ENCODE measurements at places on chromosomes 13 and 19. TPM values are rescaled to one million over a fixed set of nuclear protein-coding genes. Genes with fewer than 3 reads are reported as not detected.

TSHZ3 gene
- 8.7 TPM for total RNA-seq

HCN2 gene
- total RNA-seq = 2.9 TPM

KIR2DL3 gene
- total RNA-seq = not detected

SYNGR4 gene
- total RNA-seq = not detected

SYT3 gene
- 16.4 TPM for total RNA-seq

NMRK2 gene
- total RNA-seq = 57.3 TPM

ZNF575 gene
- not detected for total RNA-seq

SYNE4 gene
- total RNA-seq = 24.1 TPM

TGFBR3L gene
- 1.7 TPM for total RNA-seq

ADGRE2 gene
- total RNA-seq = 2.4 TPM

C19orf85 gene
- total RNA-seq = 1.7 TPM

F10 gene
- total RNA-seq = 0.76 TPM

LENG9 gene
- 3.3 TPM for total RNA-seq

PALM gene
- 26.1 TPM for total RNA-seq

LCP1 gene
- total RNA-seq = 3.4 TPM
